Endothelial cell of umbilical vein (primary cell): ENCODE measurements at places on chromosomes 3 and 15. TPM values are rescaled to one million over a fixed set of nuclear protein-coding genes. Genes with fewer than 3 reads are reported as not detected.

- H3K4me3 ChIP-seq: no peak overlapping the region
- DNase-seq: no peak
- no peaks in the 10 kb centered on the region for H3K36me3 ChIP-seq
These were observed 6.0 kb downstream of the NRG4 start for GRCh38 chr15:76006136-76006778.

Gene PLA2G4D
- total RNA-seq: not detected in 2 replicates

DNA sequence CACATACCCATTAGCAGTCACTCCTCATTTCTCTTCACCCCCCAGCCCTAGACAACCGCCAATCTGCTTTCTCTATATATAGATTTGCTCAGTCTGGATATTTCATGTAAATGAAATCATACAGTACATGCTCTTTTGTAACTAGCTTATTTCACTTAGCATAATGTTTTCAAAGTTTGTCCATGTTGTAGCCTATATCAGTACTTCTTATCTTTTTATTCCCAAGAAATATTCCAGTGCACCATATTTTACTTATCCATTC lies 3.1 kb downstream of the MAP3K13 start:
- no peaks in the 10 kb centered on the region for H3K36me3 ChIP-seq
- no peak overlapping the region for H3K4me3 ChIP-seq
- peaks cover 25% of the 10 kb centered on the region for H3K27me3 ChIP-seq
- no peak overlapping the region for H3K27ac ChIP-seq
- DNase-seq: no peak

GRCh38 chr15:82621970-82622369 lies 25.2 kb downstream of the CPEB1 start:
- no peaks in the 10 kb centered on the region for H3K27me3 ChIP-seq
- no peak overlapping the region for H3K27ac ChIP-seq
- no peaks in the 10 kb centered on the region for H3K36me3 ChIP-seq
- no peak overlapping the region for H3K4me3 ChIP-seq
- no peak for DNase-seq

DNA sequence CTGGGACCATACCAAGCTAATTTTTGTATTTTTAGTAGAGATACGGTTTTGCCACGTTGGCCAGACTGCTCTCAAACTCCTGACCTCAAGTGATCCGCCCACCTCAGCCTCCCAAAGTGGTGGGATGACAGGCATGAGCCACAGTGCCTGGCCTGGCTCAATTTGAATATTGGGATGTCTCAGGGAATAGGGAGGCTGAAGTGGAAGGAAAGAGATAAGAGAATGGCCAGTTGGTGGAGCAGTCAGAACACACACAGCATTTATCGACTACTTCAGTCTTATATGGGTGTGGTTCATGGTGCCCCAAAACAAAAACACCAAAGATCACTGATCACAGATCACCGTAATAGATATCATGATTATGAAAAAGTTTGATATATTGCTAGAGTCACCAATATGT lies 144.4 kb downstream of the GMNC start:
- no peak overlapping the region for H3K4me3 ChIP-seq
- H3K27me3 ChIP-seq: no peaks in the 10 kb centered on the region
- no peaks in the 10 kb centered on the region for H3K4me1 ChIP-seq
- no peak for DNase-seq

GRCh38 chr3:46853441-46854415 lies 9.5 kb downstream of the MYL3 start:
- H3K4me1 ChIP-seq: no peaks in the 10 kb centered on the region
- no peak overlapping the region for H3K27ac ChIP-seq
- DNase-seq: no peak
- no peaks in the 10 kb centered on the region for H3K36me3 ChIP-seq

- H3K27ac ChIP-seq: no peak overlapping the region
- H3K4me3 ChIP-seq: no peak overlapping the region
- H3K27me3 ChIP-seq: no peaks in the 10 kb centered on the region
- H3K4me1 ChIP-seq: peaks cover 14% of the 10 kb centered on the region
- H3K36me3 ChIP-seq: no peaks in the 10 kb centered on the region
These were observed 34.9 kb downstream of the NXPE3 start for GRCh38 chr3:101813817-101814440.

DNA sequence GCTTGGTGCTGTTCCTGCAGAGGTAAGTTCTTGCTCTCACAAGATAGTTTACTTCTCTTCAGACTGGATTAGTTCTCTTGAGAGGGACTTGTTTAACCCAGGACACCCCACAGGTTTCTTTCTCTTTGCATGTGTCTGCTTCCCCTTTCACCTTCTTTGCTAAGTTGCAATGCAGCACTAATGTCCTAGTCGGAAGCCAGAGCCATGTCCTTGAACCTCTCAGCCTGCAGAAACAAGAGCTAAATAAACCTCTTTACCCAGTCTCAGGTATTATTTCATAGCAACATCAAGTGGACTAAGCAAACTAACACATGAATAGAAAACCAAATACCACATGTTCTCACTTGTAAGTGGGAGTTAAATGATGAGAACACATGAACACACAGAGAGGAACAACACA lies 915.2 kb downstream of the NSUN3 start:
- DNase-seq: no peak
- H3K4me1 ChIP-seq: no peaks in the 10 kb centered on the region
- no peaks in the 10 kb centered on the region for H3K27me3 ChIP-seq
- H3K27ac ChIP-seq: no peak overlapping the region
- no peaks in the 10 kb centered on the region for H3K36me3 ChIP-seq

Gene FSD2
- total RNA-seq: not detected in 2 replicates

DNA sequence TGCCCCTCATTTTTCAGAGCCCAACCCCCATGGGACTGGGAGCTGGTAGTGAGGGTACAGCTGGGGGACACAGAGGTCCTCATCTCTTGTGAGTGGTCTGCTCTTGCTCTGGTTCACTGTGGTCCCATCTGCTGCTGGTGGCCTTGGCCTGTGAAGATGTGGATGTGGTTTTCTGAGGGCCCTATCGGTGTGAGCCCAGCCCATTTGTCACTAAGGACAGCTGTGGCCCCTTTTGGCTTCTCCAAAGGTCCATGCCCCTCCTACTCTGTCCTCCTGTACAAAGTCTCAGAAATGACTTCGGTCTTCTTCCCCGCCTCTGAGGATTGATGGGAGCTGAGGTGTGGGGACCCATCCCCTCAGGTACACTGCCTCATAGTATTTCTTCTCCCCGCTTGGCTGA lies 21.0 kb downstream of the LIPC start:
- peaks cover 6% of the 10 kb centered on the region for H3K4me1 ChIP-seq
- no peaks in the 10 kb centered on the region for H3K27me3 ChIP-seq

DNA sequence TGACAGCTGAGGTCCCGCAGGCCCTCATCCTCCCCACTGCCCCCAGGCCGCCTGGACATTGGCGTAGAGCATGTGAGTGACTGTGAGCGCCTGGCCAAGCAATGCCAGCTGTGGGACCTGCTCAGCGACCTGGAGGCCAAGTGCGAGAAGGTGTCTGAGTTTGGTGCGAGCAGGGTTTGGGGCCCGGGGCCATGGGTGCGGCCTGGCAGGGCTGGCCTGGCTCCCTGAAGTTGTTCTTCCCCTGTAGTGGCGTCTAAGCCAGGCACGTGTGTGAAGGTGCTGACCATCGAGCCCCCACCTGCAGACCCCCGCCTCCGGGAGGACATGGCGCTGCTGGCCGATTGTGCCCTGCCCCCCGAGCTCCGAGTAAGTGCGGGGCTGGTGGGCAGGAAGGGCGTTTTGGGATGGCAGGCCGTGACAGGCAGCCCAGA lies 4.2 kb downstream of the ABTB1 start:
- no peaks in the 10 kb centered on the region for H3K36me3 ChIP-seq
- H3K27ac ChIP-seq: no peak overlapping the region
- DNase-seq: no peak
- H3K4me3 ChIP-seq: no peak overlapping the region

Gene CFAP91
- 0.40 and 0.51 TPM in 2 replicates for total RNA-seq

GRCh38 chr3:47994180-47994579 lies 22.0 kb downstream of the MAP4 start:
- H3K27ac ChIP-seq: no peak overlapping the region
- H3K4me1 ChIP-seq: peaks cover 3% of the 10 kb centered on the region
- H3K27me3 ChIP-seq: no peaks in the 10 kb centered on the region
- DNase-seq: no peak
- H3K36me3 ChIP-seq: peaks cover 5% of the 10 kb centered on the region

DNA sequence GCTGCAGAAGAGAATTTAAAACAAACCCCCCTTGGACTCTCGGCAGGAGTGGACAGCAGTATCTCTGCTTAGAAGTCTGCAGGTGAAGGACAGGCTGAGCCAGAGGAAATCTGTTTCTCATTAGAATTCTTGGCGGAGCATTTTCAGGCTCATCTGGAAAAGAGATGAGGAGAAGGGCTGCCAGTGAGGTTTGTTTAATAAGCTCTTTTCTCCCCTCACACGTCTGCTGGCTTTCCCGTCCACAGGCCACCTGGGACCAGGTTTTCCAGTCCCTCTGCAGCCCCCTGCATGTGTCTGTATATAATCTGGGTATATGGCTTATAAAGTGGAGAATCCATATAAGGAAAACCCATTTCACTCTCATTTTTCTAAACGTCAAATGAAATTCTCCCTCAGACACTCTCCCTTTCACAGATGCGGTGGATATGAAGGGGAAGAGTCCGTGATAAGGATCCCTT lies 155.4 kb upstream of the TPM1 start:
- no peak overlapping the region for H3K4me3 ChIP-seq
- peaks cover 30% of the 10 kb centered on the region for H3K4me1 ChIP-seq
- DNase-seq: no peak
- H3K27ac ChIP-seq: no peak overlapping the region

- peak overlapping the region; percentile 80 for H3K27ac ChIP-seq
- H3K36me3 ChIP-seq: peaks cover 3% of the 10 kb centered on the region
- peaks cover 57% of the 10 kb centered on the region for H3K4me1 ChIP-seq
- no peaks in the 10 kb centered on the region for H3K27me3 ChIP-seq
- H3K4me3 ChIP-seq: no peak overlapping the region
These were observed 48.6 kb downstream of the CMSS1 start for GRCh38 chr3:99866261-99866761.

DNA sequence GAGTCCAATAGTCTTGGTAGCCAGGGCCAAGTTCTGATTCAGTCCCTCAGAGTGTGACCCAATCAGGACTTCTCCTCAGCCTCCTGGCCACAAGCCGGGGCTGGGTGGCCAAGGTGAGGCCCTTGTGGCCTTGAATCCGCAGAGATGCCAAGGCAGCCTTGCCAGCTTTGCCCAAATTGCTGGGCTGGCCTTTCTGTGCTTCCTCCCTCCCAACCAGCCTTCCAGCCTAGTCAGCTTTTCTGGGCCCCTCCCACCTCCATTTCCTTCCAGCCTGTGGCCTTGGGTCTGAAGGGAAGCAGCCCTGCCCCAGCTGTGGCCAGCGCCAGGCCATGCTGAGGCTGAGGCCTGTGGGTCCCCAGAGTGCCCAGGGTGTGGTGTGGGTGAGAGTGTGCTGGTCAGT lies 34.3 kb upstream of the ANKDD1A start:
- peaks cover 12% of the 10 kb centered on the region for H3K4me1 ChIP-seq
- H3K36me3 ChIP-seq: no peaks in the 10 kb centered on the region
- H3K4me3 ChIP-seq: no peak overlapping the region
- H3K27ac ChIP-seq: no peak overlapping the region
- DNase-seq: peak; percentile 53

Gene HDDC3
- 12.3 and 16.0 TPM in 2 replicates for total RNA-seq

- H3K4me1 ChIP-seq: no peaks in the 10 kb centered on the region
- H3K4me3 ChIP-seq: no peak overlapping the region
- peaks cover 15% of the 10 kb centered on the region for H3K27me3 ChIP-seq
- H3K36me3 ChIP-seq: no peaks in the 10 kb centered on the region
- DNase-seq: no peak
- H3K27ac ChIP-seq: no peak overlapping the region
These were observed 56.6 kb upstream of the SPRED1 start for GRCh38 chr15:38196076-38196475.

DNA sequence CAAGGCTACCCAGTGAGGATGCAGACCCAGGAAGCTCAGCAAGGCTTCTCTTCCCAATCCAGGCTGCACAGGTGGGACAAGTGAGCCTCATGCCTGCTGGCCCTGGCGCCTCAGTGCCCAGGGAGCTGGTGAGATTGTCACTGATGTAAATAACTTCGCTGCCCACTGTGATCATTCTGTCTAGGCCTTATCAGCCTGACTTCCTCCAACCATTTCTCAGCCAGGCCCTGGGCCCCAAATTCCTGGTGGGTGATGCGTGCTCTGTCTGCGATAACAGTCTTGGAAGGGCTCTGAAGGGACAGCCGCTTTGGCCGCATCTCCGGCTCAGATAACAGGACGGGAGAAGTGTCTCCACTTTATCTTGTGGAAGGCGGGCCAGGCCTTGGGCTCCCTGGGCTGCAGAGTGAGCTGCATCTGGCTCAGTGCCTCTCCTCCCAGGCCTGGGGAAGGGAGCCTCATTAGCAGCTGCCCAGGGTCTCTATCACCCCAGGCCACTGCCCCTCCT lies 2.2 kb upstream of the FBLN2 start:
- DNase-seq: no peak
- H3K4me3 ChIP-seq: no peak overlapping the region
- H3K4me1 ChIP-seq: peaks cover 5% of the 10 kb centered on the region
- no peak overlapping the region for H3K27ac ChIP-seq
- peaks cover 2% of the 10 kb centered on the region for H3K27me3 ChIP-seq

GRCh38 chr3:100972301-100972844 lies 20.8 kb downstream of the ABI3BP start:
- no peak overlapping the region for H3K4me3 ChIP-seq
- H3K27me3 ChIP-seq: no peaks in the 10 kb centered on the region
- peak; percentile 61 for DNase-seq
- no peaks in the 10 kb centered on the region for H3K36me3 ChIP-seq
- H3K27ac ChIP-seq: no peak overlapping the region

- no peaks in the 10 kb centered on the region for H3K36me3 ChIP-seq
- H3K4me3 ChIP-seq: no peak overlapping the region
- no peak for DNase-seq
- H3K27me3 ChIP-seq: peaks cover 3% of the 10 kb centered on the region
- H3K27ac ChIP-seq: no peak overlapping the region
These were observed 64.0 kb upstream of the ST3GAL6 start for GRCh38 chr3:98699132-98699531.

Gene CASR
- not detected in 2 replicates for total RNA-seq

GRCh38 chr3:13088028-13089006 lies 15.1 kb upstream of the IQSEC1 start:
- H3K27ac ChIP-seq: no peak overlapping the region
- DNase-seq: no peak
- H3K36me3 ChIP-seq: no peaks in the 10 kb centered on the region

- H3K36me3 ChIP-seq: no peaks in the 10 kb centered on the region
- H3K27ac ChIP-seq: no peak overlapping the region
- no peaks in the 10 kb centered on the region for H3K27me3 ChIP-seq
- DNase-seq: no peak
These were observed 2.4 kb upstream of the TMEM89 start for GRCh38 chr3:48623851-48624547.

Gene BCHE
- 0.27 and 2.4 TPM in 2 replicates for total RNA-seq
